ENCODE measurements at places on chromosomes 7 and 10.

GRCh38 chr7:148223160-148223559, 367.4 kb upstream of the C7orf33 start:
- DNase-seq = no peak

DNA sequence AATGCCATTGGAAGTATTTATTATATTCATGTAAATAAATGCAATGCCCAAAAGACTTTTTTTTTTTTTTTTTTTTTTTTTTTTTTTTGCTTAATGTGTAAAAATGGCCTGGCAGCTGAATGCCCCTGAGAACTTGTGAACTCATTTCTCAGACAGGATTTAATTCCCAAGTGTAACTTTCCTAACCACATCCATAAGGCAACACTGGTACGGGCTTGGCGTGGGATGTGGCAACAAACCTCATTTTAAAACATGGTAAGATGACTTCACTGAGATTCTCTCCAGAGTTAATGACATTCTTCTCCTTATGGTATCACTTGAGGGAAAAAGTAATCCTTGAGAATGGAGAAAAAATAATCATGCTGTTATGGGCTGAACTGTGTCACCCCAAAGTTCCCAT, 150.4 kb downstream of the DGKI start:
- no peak for DNase-seq

DNA sequence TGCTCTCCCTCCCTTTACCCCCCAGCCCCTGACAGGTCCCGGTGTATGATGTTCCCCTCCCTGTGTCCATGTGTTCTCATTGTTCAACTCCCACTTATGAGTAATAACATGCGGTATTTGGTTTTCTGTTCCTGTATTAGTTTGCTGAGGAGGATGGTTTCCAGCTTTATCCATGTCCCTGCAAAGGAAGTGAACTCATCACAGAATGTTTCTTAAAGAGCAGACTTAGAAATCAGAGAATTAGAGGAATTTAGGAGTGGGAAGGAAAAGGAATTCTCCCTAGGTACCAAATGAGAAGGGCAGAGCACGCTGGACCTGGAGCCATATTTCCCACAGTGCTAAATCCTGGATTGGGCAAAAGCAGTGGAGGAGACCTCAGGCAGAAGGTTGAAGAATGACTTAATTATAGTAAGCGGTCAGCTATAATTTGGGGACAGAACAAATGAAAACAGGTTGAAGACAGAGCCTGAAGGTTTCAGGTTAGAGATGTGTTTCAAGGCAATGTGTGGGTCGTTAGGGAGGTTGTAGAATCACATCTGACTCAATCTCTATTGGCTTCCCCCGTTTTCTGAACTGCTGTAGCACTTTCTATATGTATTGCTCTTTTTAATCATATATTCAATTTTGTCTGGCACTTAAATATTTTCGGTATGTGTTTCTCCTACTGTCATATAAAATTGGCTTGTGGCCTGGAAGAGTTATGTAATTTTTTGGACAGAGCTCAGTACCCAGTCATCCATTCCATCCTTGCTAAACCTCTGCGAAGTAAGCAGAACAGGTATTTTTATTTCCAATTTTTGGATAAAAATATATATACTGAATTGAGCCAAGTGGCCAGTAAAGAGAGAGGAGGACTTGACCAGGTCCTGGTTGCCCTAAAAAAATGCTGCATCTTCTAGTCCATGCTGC, 210.5 kb upstream of the KLF6 start:
- DNase-seq = no peak

- no peak for DNase-seq
Observed at GRCh38 chr7:52064493-52064892, 747.9 kb upstream of the COBL start.

GRCh38 chr10:47031901-47032465, 120.8 kb downstream of the PTPN20 start:
- DNase-seq = no peak

DNA sequence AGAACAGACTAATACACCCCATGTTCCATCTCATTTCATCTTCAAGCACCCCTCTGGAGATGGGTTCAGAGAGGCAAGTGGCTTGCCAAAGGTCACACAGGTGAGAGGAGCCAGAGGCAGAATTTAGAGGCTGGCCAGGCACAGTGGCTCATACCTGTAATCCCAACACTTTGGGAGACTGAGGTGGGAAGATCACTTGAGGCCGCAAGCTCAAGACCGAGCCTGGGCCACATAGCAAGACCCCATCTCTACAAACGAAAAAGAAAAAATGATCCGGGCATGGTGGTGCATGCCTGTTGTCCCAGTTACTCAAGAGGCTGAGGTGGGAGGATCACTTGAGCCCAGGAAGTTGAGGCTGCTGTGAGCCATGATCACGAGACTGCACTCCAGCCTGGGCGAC, 34.7 kb upstream of the MYL10 start:
- DNase-seq = no peak

- DNase-seq = no peak
Observed at GRCh38 chr10:43128958-43129706, 9.1 kb upstream of the CSGALNACT2 start.

- DNase-seq = no peak
Observed at GRCh38 chr10:71845410-71846405, 5.3 kb downstream of the PSAP start.

- DNase-seq = no peak
Observed at GRCh38 chr7:37920849-37921805, 687 bp downstream of the EPDR1 start.

GRCh38 chr7:77727936-77728701, 31.9 kb downstream of the RSBN1L start:
- DNase-seq = no peak

DNA sequence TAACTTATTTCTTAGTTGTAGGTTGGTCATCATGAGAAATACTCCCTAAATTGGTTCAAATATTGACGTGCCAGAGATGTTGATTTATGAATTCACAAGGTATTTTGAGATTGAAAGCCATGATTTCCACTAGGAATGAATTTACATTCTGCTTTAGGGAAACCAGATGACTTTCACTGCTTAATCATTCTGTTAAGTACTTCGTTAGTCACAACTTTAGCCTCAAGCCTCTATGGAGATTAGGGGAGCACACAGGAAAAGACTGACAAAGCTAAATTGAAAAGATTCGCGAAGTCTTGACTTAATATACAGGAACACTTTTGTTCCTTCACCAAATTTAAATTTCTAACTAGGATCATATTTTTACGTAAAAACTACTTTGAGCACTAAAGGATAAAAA, 250.4 kb upstream of the CACNA2D1 start:
- no peak for DNase-seq

DNA sequence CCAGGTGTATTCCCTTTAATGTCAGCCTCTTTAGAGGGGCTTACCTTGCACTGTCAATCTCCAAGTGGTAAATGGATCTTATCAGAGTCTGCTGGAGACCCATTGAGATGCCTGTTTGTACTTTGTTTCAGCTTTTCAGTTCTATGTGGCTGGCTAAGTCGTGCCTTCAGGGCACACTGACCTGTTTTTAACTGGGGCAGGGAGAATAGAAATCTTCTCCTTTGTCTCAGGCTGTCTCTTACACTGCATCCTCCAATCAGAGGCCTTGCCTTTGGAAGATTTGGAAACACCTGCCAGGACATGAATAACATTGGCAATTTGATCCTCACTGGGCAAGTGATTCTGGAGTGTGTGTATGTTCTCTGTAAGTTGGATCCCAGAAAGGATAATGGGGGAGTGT, 65.0 kb downstream of the POU6F2 start:
- no peak for DNase-seq

DNA sequence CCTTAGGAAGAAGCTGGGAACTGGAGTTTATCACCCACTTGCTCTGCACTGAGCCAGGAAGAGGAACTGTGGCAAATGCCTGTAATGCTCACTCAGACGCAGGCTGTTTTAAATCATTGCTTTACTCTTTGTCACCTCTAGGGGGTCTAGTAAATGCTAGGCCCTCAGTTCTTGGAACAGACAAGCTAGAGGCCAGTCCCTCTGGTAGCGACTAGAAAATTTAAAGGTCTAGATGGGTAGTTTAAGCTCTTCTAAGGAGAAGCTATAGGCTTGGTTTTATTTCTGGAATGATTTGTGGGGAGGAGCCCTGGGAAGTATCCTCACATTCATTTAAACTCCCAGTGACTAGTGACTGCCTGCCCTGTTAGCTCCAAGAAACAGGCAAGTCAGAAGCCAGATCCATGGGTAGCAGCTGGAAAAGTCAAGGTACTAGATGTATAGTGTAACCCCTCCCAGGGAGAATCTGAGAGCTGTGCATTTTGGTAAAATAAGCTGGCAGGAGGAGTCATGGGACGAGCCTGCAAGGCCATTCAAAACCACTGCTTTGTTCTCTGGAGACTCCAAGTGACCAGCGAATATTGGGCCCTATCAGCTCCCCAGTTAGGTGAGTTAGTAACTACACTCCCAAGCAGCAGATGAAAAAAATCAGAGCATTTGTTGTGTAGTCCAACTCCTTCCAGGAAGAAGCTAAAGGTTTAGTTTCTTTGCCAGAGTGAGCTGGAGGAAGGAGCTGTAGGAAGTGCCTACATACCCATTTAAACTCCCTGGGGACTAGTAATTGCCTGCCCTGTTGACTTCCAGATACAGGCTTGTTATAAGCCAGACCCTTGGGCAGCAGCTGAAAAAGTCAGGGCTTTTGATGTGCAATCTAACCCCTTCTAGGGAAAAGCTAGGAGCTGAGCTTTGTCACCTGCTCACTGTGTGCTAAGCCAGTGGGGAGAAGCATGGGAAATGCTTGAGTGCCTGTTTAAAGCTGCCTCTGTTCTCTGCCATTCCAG, 68.9 kb downstream of the DYNC1I1 start:
- DNase-seq = no peak

DNA sequence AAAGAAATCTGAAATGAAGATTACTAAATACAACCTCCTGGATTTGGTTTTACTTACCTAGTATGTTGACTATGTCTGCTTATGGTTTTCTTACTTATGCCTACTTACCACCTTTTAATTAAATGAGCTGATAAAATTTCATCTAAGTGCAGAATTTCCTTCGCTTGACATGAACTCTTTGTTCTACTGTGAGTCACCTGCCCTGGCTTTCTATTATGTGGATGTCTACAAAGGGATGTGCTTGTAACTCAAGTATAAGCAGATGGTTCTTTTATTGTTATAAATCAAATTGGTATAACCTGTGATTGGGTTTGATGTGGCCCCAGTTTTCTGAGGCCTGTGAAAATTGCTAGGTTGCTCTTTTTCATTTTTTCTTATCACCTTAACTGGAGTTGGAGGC, 389.1 kb upstream of the ANKRD30A start:
- no peak for DNase-seq

GRCh38 chr7:41694495-41694894, 8.4 kb downstream of the INHBA start:
- no peak for DNase-seq

DNA sequence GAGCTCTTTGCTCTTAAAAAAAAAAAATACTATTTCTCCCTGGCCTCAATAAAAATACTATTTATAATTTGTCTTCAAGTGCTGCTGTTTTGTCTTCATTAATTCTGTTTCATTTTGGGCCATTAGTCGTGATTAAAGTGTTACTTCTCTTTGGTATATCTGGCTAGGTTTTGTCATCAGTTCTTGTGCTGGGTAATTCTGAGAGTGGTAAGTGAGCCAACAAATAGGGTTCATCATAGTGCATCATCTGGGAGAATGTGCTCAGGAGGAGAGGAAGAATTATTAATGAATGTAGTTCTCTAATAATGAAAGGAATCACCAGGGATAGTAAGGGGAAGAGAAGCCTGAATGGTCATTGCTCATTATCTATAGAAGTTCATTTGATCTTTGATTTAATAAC, 70.0 kb downstream of the LCOR start:
- DNase-seq = no peak

GRCh38 chr7:30648744-30649540, 33.3 kb downstream of the CRHR2 start:
- DNase-seq = no peak

DNA sequence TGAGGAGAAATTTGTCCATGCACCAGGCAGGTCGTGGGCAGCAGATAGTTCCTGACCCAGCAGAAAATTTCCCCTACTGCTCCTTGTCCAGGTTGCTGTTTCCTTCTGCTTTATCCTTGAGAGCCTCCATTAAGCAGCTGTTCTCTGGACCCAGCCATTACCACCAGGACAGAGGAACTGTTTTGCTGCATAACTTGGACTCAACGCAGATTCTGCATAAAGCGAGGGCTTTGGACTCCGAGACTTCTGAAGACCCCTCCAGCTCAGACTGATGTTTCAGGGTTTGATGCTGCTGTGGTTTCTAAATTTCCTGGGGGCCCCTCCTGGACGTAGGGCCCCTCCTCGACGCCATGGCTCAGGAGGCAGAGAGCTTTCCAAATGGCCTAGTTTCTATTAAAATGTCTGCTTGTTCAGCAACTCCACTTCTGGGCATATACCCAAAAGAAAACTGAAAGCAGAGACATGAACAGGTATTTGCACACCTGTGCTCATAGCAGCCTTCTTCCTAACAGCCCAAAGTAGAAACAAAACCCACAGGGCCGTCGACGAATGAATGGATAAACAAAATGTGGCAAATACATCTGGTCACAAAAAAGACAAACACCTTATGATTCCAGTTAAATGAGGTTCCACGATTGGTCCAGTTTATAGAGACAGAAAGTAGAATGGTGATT, 28.3 kb upstream of the LMTK2 start:
- DNase-seq = no peak

DNA sequence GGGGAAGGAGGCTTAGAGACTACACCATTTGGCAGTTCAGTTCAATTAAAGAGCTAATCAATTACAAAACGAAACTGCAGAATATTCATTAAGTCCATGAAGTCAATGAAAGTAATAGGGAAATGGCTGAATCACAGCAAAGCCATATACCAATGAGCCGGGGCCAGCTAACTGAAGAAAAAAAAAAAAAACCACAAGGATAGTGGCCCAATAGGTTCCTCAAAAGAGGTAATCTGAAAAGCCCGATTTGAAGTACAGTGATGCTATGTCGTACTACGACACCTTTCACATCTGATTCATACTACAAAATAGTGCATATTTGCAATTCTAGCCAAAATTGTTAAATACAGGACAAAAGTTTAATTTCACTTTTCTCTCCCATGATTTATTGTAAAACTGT, 2.5 kb downstream of the ARHGAP12 start:
- no peak for DNase-seq

DNA sequence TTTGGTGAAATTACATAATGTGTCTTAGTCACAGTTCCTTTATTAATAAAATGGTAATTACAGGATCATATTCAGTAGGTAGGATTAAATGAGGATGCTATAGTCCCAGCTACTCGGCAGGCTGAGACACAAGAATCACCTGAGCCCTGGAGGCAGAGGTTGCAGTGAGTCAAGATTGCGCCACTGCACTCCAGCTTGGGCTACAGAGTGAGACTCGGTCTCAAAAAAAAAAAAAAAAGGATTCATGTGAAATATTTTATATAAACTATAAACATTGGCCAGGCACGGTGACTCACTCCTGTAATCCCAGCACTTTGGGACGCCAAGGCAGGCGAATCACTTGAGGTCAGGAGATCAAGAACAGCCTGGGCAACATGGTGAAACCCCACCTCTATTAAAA, 197.9 kb downstream of the IMMP2L start:
- no peak for DNase-seq
